Lower lobe of right lung (tissue), 2 donors: ENCODE measurements at places on chromosomes 12 and 14. TPM values are rescaled to one million over a fixed set of nuclear protein-coding genes. Genes with fewer than 3 reads are reported as not detected.

- DNase-seq = no peak
These were observed 275.1 kb downstream of the PRKD1 start for GRCh38 chr14:29652571-29652970.

- no peak for DNase-seq
These were observed 140.4 kb upstream of the RTL1 start for GRCh38 chr14:101043891-101044290.

The PGF gene
- total RNA-seq = 3.0 TPM

The GDF11 gene
- 3.8 TPM for total RNA-seq

GRCh38 chr12:111529424-111530368 is 69.4 kb downstream of the ATXN2 start:
- DNase-seq = no peak

DNA sequence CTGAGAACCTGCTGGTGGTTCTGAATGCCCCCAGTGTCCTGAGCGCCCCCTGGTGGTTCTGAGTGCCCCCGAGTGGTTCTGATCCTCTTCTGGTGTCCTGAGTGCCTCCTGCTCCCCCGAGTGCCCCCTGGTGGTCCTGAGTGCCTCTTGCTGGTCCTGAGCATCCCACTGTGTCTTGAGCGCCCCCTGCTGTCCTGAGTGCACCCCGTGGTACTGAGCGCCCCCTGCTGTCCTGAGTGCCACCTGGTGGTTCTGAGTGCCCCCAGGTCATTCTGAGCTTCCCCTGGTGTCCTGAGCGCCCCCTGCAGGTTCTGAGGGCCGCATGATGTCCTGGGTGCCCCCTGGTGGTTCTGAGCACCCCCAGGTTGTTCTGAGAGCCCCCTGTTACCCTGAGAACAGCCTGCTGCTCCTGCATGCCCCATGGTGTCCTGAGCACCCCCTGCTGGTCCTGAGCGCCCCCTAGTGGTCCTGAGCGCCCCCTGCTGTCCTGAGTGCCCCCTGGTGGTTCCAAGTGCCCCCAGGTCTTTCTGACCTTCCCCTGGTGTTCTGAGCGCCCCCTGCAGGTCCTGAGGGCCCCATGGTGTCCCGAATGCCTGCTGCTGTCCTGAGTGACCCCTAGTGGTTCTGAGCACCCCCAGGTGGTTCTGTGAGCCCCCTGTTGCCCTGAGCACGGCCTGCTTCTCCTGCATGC is 1165.4 kb downstream of the TMEM121 start:
- DNase-seq = peak; percentile 56
